ENCODE measurements at places on chromosomes 11 and 22. TPM values are rescaled to one million over a fixed set of nuclear protein-coding genes. Genes with fewer than 3 reads are reported as not detected.
A peak's percentile ranks its signal among the peaks of the same experiment; 100 is the strongest.

DNA sequence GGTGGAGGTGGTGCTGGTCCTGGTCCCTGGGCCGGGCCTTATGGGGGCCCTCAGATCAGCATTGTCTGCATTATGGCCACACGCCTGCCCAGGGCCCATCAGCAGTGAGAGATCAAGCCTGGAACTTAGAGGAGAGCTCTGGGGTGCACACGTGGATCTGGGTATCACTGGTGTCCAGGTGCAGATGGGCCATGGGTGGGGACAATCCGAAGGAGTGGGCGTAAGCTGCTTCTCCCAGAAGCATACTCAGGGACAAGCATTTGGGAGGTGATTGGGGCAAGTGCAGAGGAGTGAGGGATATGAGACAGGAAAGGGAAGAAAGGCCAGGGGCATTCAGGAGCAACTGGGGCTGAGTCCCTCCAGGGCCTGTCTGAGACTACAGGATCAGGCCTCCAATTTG is 84.3 kb downstream of the CSNK2A3 start:
- DNase-seq = no peak

The SLC22A8 gene
- total RNA-seq = not detected

The EI24 gene
- 57.5 TPM for total RNA-seq

DNA sequence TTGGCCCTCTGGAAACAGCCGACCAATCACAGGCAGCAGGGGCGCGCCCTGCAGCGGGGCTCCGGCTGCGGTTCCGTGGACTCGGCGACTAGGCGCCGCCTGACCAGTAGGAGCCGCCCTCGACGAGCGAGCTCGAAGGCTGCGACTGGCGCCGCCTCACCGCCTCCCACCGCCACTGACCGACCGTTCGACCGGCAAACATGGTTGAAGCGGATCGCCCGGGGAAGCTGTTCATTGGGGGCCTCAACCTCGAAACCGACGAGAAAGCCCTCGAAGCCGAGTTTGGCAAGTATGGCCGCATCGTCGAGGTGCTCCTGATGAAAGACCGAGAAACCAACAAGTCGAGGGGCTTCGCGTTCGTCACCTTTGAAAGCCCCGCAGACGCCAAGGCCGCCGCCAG is at the start of gene RBMXL2:
Gene RBMXL2 (plus strand): TSS at position 78 of the 400 bp plus-strand sequence. CDS start 123 bp downstream, at position 201.
- no peak for DNase-seq

DNA sequence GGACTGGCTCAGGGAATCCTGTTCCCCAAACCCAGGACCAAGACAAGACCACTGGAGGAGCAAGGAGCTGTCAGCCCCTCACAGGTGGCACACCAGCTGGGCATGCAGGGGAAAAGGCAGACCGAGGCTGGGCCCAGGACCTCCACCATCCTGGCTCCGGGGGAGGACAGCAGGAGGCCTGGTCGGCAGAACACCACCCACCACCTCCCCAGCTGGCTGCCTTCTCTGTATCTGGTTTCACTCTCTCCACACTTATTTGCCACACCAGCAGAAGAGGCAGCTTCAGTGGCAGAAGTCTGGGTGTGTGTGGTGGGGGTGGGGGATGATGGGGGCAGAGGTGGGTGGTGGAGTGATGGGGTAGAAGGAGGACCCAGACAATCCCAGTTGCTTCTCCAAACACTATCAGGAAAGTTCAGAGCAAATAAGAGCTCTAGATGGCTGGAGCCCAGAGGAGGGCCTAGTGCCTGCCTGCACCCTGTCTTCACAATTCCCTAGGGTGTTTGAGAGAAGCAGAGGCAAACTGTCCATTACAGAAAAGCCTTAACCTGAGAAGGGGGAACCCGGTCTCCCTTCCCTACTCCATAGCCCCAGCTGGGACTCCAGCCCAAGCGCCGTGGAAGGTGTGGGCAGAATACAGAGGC is 51.9 kb upstream of the CDON start:
- DNase-seq = peak; percentile 54

DNA sequence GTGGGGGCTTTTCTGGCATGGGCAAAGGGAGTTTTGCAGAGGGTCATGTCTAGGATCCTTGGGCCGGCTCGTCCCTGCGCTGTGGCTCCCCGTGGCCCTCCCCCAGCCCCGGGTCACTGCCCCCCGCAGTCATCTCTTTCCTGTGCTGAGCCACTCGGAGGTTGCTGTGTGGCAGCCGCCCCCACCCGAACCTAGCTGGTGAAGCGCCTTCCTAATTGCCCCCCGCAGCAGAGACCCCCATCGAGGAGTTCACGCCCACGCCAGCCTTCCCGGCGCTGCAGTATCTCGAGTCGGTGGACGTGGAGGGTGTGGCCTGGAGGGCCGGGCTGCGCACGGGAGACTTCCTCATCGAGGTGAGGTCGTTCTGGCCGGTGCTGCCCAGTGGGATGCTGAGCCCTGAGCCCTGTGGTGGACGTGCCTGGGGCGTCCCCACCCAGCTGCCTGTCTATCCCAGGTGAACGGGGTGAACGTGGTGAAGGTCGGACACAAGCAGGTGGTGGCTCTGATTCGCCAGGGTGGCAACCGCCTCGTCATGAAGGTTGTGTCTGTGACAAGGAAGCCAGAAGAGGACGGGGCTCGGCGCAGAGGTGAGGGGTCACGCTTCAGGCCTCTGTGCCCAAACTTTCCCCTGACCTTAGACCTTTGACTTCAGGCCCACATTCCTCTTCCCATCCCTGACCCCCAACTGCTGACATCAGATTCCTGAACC is 32.0 kb downstream of the SHANK3 start:
- peak; percentile 67 for DNase-seq

DNA sequence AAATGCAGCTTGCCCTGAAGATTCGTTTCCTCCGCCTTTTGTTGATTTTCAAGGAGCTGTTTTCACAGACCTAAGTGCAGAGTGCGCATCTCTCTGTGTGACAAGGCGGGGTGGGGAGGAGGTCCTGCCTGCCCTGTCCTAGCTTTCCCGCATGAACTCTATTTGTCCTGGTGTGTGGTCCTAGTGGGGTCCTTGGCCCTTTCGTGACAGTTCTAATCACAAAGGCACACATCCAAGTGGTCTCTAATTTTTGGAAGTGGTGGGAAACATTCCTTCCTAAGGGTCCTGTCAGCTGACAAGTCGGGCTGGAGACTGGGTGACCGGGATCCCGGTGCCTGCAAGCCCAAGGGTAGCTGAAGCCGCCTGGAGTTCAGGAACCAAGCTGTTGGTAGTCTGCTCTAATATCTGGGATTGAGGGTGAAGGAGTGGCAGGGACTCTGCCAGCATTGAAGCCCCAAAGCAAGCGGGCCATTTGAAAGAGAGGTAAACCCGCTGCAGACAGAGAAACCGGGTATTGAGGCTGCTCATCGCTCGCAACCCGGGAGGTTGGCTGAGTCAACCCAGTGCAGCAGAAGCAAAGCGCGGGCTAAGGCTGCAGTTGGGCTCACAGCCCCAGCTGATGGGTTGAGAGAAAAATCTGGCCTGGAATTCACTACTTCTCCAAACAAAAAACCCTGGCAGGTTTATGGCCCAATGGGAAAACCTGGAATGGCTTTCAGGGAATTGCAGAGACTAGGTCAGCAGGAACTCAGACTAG is 28.1 kb upstream of the FBXO3 start:
- DNase-seq = no peak

DNA sequence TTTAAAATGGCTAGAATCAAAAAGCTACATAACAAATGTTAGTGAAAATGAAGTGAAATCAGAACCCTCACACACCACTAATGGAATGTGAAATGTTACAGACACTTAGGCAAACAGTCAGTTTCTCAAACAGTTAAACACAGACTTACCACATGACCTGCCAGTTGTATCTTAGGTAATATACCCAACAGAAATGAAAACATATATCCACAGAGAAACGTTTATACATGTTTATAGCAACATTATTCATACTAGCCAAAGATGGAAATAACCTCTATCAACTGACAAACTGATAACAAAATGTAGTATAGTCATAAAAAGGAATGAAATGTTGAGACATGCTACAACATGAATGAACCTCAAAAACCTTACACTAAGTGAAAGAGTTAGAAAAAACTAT is 131.5 kb upstream of the TRPC6 start:
- no peak for DNase-seq
